Hindlimb muscle (tissue), 1 donor: ENCODE measurements at places on chromosomes 3 and 15. TPM values are rescaled to one million over a fixed set of nuclear protein-coding genes. Genes with fewer than 3 reads are reported as not detected.

DNA sequence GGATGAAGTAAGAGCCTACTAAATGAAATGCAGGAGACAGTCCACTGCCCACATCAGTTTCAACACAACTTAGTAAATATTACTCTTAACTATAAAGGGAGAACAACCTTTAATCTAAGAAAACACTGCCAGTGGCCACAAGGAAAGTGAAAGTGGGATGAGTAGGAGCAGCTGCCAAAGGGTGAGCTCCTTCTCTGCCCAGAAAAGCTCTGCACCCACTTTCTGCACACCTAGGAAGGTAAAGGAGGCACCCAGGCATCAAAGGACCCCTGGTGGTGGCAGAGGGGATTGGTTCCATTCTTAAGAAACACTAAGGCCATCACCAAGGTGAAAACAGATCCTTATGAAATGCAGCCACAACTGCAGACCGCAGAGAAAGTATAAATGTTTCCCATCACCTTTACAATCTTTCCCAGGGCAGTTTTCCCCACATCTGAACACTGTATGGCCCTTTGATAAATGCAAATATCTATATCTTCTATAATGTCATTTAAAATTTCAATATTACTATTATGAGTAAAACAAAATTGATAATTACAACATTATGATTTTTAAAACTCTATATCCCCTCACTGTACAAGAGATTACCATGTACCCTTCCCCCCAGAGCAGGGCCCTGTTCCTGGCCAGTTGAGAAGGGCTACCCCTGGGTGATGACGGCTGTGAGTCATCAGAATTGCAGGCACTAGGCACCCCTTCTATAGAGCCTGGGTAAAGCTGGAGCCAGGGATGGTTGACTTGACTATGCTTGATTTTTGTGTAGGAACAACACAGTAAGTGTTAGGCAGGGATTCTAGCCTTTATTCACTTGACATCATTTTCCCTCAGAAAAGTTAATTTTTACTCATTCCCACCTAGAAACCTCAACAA is 92.0 kb downstream of the SNRK start:
- no peak for DNase-seq

DNA sequence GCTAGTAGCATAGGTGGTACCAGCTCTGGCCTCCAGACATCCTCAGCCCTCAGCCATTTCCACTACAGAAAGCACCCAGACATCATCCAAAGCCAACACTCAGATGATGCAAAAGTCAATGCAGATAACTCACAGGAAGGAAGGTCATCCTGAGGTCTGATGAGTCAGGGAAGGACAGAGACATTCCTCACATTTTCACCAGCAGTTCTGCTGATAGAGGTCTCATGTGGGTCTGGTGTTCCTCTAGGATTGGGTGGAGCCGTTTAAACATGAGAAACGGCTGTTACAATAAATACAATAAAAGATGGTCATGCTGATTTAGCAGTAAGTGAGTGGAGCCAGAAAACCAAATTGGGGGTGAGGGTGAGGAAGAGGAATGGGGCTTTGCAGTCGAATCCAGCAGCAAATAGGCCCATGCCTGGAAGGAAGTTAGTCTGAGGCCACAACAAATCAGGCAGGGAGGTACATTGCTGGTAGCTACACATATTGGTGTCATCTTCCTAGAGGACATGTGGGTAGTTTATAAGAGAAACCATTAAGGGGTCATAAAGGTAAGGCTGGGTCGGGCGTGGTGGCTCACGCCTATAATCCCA is 33.3 kb upstream of the FLNB start:
- no peak for DNase-seq

DNA sequence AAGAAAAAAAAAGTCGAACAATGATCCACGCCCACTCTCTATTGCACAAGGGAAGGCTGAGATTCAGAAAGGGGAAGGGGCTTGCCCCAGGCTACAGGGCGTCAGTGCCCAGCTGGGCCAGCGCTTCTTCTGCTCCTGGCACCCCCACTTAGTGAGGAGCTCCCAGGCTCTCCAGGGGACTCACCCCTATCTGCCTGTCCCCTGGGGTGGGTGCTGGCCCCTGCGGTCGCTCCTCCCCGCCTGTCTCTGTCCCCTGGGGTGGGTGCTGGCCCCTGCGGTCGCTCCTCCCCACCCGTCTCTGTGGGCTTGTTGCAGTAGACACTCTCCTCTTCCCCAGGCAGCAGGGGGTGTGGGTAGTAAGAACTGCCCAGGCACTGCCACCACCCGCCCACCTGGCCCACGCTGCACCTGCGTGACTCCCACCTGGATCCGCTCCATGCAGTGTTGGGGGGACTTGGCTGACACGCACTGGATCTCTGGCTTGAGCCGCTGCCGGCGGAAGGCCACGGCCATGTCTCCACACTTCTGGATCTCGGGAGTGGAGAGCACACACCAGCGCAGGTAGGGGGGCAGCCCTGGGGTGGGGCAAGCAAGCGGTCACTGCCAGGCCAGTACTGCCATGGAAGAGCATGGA is 14.6 kb downstream of the MELTF start:
- DNase-seq, result no peak

GRCh38 chr3:43079536-43080332 is 26.1 kb downstream of the POMGNT2 start:
- DNase-seq, result no peak

Gene ANKRD63
- 0.40 TPM for polyA plus RNA-seq

DNA sequence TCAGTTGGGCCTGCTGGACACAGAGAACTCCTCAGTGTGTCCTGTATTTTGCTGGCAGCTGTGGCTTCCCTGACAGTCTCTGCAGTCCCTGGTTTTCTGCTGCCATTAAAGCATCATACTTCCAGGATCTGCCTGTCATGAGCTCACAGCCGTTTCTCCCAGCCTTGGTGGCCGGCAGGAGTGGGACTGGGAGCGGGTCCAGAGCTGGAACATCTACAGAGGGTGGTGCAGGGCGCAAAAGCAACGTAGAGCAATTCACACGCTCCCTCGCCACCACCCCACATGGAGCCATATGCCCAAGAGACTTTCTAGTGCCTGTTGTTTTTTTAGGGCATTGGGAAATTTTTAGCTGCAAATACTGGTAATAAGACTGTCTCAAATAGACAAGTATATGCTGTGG is 33.6 kb downstream of the ABTB1 start:
- DNase-seq, result no peak

- DNase-seq, result no peak
Measured at GRCh38 chr3:23668430-23668904, 137.3 kb upstream of the UBE2E1 start.
